ENCODE measurements at places on chromosomes 2 and 18.

DNA sequence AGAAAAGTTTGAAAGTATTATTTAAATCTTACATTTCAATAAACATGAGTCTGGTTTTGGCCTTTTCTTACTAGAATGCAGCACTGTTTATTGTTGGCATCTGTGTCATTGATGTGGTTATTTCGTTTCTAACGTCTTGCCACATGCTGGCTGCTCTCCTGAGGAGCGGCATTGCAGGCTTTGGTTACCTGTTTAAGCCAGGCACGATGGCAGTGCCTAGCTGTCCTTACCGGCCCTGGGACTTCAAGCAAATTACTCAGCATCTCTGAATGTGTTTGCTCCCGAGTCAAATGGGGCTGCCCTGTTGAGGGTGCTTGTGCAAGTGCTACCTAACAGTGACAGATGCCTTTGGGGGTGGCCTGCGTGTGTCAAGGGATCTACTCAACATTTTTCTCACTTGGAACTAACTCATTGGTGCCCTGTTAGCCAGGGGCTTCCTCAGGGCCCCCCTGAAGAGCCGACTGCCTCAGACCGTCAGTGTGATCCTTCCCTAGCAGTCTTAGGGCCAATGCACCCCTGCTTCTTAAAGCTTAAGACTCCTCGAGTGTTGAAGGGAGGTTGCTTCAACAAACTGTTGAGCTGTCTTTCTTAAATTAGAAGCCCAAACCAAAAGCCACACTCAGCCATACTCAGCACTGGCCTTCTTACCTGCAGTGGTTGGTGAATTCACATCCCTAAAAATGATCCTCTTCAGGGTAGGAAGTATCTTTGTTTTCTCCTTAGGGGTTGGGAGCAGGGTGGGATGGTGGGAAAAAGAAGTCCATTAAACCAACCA, 151.5 kb downstream of the NCK2 start:
- no peak for DNase-seq

DNA sequence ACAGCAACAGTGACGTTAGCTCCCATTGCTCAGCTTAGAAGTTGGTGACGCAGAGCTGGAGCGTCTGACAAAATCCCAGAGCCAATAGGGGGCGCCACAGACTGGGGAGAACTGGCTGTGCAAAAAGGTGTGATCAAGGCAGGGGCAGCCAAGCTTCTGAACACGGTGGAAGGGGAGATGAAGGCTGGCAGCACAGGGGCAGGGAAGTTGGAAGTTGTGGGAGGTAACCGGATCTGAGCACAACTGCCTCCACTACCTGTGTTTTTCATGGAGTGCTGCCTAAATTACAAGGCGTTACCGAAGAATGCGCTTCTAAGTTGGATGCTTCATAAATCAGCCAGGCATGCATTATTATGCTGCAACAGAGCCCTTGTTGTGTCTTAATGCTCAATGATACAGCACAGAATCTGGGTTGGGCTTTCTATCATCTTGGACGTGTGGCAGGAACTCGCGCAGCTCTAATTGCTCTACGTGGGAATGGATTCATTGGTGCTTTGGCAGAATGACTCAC, 370.0 kb downstream of the SLC4A3 start:
- DNase-seq, result no peak

- no peak for DNase-seq
These were observed 64.5 kb upstream of the HDAC4 start for GRCh38 chr2:239465017-239466001.

GRCh38 chr18:34760444-34760843, 50.3 kb downstream of the DTNA start:
- DNase-seq, result no peak

- no peak for DNase-seq
These were observed 37.5 kb downstream of the KCNS3 start for GRCh38 chr2:17915811-17916518.
